ENCODE measurements at places on chromosomes 1 and 21.

GRCh38 chr1:108072212-108072611 is 107.2 kb upstream of the VAV3 start:
- DNase-seq = no peak

DNA sequence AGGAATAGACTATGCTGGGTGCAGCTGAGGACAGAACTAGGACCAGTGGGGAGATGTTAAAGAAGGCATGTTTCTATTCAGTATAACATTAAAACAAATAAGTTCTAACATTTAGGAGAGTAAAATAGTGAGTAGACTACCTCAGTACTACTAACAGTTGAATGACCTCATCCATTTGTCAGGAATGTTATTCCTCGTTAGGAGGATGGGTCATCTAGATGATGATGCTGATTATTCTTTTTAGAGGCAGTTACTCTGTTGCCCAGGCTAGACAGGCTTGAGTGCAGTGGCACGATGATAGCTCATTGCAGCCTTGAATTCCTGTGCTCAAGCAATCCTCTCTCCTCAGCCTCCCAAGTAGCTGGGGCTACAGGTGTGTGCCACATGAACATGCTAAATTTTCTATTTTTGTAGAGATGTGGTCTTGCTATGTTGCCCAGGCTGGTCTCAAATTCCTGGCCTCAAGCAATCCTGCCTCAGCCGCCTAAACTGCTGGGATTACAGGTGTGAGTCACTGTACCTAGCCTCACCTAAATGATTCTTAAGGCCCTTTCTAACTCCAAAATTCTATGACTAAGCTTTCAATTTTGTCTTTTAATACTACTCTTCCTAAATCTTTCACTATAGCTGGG is 9.3 kb downstream of the EEIG2 start:
- no peak for DNase-seq

GRCh38 chr1:228478326-228478725 is 8.9 kb upstream of the RNF187 start:
- no peak for DNase-seq

GRCh38 chr1:83799594-83799993 is 199.3 kb downstream of the TTLL7 start:
- DNase-seq = no peak

GRCh38 chr1:168453056-168453455 is 90.7 kb downstream of the XCL2 start:
- no peak for DNase-seq

GRCh38 chr1:165454091-165454610 is 9.2 kb upstream of the RXRG start:
- DNase-seq = no peak

- no peak for DNase-seq
Measured at GRCh38 chr1:247337250-247337746, 5.6 kb upstream of the ZNF496 start.

GRCh38 chr21:31158789-31159581 is 120.7 kb upstream of the KRTAP19-8 start:
- DNase-seq = no peak

- no peak for DNase-seq
Measured at GRCh38 chr1:63238721-63239120, 83.6 kb upstream of the FOXD3 start.

GRCh38 chr1:213693864-213694263 is 293.9 kb upstream of the PROX1 start:
- no peak for DNase-seq

- peak; percentile 76 for DNase-seq
Measured at GRCh38 chr1:155277902-155278688, 832 bp downstream of the HCN3 start.

DNA sequence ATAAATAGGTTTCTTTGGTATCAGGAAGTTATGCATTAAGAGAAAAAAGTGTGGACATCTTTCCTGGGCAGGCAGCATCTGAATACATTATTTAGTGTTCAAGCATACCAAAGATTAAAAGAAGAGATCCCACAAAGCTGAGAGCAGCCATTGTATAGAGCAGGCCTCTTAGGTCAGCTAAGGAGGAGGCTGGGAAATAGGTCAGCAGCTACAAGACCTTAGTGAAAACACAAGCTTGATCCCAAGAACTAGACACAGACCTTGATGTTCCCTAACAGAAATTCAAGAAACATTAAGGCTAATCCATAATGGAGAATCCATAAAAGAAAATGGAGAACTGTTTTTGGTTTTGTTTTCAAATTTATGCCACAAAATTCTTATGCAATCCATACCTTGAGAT is 135.3 kb upstream of the DPT start:
- DNase-seq = no peak

DNA sequence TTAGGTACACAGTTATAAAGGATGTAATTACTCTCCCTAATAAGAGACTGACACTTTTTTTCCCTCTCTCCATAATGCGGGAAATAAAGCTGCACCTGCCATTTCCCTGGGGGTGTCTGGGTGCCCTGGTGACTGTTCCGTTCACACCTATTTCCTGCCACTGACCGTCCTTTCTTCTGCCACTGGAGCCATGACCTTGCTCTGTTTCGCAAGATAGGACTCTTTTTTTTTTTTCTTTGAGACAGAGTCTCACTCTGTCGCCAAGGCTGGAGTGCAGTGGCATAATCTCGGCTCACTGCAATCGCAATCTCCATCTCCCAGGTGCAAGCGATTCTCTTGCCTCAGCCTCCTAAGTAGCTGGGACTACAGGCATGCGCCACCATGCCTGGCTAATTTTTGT is 66.1 kb upstream of the SERBP1 start:
- DNase-seq = no peak

DNA sequence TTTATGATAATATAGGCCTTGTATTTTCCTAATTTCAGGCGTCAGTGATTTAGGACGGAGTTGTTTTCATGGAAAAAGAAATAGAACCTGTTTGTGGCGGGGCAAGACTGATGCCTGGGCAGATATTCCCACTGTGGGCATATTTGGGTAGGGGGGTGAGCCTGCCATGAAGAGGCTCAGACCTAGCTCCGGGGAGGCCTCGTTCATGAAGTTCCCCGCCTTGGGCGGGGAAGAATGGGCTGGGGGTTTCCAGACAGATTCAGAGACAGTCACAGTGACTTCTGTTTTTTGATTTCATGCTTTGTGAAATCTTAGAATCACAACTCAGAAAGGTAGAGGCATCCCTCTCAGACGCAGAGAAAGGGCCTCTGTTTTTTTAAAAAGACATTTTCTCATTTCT is 36.1 kb downstream of the RUNX3 start:
- no peak for DNase-seq

GRCh38 chr1:58574816-58575215 is 2.2 kb downstream of the TACSTD2 start:
- DNase-seq = no peak

GRCh38 chr1:52268372-52268771 is 97.6 kb downstream of the CC2D1B start:
- no peak for DNase-seq

- DNase-seq = no peak
Measured at GRCh38 chr1:94125551-94126514, 4.9 kb upstream of the ABCA4 start.

DNA sequence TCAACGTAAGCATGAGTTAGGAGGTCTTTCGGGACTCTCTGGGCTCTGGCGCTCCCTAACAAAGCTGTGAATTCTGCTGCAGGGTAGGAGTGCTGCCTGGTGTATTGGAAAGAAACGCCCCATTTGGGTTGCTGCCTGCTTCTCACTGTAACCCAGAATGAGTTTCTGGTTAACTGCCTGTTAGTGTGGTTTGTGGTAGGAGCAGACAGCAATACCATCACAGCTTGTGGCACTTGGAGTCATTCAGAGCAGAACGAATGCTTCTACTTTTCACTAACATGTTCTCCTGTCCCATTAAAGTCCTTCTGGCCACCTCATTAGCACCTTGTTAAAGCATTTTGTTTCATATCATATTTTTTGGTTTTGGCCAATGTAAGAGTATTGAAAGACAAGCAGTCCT is 18.1 kb downstream of the MAP3K7CL start:
- DNase-seq = no peak

DNA sequence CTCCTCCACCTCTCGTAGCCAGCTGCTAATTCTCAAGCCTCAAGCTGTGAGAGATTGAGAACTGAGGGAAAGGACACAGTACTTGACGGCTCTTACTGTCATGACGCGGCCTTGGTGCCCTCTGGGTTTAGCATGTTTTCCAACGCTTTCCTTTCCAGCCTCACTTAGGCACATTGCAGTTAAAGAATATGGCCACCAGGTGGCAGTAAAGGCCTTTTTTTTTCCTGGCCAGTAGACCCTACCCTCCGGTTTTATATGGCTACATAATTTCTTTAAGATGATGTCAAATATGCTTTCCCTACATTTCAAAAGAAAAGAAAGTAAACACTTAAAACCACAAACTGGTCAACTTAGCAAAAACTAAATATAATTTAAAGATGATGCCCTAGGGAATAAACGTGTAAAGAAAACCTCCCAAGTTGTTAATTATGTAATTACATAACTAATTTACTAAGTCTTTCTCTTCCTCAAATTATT is 56.8 kb upstream of the PRDX6 start:
- peak; percentile 55 for DNase-seq

DNA sequence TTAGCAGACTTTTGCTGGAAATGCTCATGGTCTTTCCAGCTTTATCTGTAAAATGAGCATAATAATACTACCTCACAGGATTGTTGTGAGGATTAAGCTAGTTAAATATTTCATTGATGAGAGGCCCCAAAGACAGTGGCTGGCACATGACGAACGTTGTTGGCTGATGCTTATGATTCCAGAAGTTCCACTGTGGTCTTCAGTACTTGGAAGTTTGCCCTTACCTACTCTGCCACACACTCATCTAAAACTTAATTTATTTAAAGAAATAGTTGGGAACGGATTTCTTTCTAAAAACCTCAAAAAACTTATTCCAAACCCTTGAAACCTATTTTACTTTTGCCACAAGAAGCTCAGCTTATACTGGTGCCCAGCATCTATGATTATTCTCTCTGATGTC is 170.7 kb downstream of the DHRS3 start:
- DNase-seq = no peak

- DNase-seq = no peak
Measured at GRCh38 chr1:70760154-70760553, 287.5 kb downstream of the PTGER3 start.

- DNase-seq = peak; percentile 22
Measured at GRCh38 chr1:92482665-92483609, 3.8 kb downstream of the GFI1 start.

DNA sequence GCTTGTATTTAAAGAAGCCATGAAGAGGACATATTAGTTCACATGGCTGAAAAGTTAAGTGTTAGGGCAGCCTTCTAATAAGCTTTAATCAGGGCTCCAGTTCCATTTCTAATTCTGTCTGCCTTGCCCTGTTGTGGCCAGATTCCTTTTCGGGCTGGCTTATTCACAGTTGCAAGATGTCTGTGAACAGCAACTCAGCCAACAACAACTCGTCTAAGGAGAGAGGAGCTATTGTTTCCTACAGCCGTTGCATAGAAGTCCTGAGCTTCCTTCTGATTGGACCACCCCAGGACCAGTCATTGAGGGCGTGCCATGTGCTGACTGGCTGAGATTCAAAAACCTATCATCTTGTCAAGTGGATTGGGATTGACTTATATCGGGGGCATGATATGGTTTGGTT is 18.6 kb upstream of the COQ8A start:
- DNase-seq = no peak

- DNase-seq = no peak
Measured at GRCh38 chr1:215114154-215114933, 31.8 kb downstream of the KCNK2 start.

GRCh38 chr1:75423616-75424015 is 187.3 kb downstream of the SLC44A5 start:
- no peak for DNase-seq

DNA sequence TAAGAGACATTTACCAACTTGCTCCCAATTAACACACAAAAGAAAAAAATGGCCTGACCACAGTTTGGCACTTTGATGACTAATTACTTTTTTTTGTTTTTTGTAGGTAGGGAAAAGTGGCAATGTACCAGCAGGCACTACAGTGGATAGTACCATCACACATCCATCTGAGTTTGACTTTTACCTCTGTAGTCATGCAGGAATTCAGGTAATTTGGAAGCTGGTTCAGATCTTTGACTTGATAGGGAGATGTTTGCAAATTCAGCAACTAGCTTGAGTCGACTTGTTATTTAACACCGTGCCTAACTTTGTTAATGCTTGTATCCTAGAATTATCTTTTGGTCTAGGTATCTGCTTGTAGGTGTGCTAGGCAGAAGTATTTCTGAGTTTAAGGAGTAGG is 33.0 kb upstream of the AGO1 start:
- no peak for DNase-seq

DNA sequence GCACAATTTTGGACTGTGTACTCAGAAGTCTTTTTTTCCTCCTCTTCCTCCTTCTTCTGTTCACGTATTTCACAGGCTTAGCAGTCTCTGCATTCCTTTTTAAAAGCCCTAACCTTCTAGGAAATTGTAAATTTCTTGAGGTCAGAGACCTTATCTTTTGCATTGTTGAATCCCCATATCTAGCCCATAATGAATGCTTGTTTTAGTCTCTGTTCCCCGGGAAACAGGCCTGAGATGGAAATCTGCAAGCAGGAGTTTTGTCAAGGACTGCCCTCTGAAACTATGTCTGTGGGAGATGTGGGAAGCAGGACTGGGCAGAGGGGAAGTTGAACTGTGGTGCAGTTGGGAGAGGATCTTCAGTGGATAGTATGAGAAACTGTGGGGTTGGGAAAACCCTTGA is 272.2 kb upstream of the DAB1 start:
- no peak for DNase-seq

DNA sequence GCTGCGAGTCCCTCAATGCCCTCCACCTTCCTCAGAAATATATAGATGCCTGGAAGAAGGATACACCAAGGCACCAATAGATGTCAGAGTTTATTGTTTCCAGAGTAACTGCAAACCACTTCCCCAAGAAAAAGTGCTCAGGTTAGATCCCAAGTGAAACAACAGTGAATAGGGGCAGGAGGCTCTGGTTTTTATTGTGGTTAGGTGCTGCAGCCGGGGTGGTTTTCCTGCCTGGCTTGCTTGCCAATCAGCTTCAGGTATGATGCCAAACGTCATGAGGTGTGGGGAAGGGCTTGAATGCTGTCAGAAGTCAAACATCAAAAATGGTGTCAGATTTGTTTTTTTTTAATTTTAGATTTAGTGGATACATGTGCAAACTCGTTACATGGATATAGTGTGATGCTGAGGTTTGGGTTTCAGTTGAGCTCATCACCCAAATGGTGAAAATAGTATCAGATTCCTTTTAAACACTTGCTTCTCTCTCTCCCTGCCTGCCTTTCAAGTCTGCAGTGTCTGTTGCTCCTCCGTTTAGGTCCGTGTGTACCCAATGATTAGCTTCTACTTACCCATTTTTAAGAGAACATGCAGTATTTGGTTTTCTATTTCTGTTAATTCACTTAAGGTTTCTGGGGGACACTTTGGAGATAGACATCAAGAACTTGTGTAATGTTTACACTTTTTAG is 1317.0 kb downstream of the MRPL39 start:
- no peak for DNase-seq

Measured in naive B cell (primary cell).